ENCODE measurements at places on chromosomes 12 and 14.

DNA sequence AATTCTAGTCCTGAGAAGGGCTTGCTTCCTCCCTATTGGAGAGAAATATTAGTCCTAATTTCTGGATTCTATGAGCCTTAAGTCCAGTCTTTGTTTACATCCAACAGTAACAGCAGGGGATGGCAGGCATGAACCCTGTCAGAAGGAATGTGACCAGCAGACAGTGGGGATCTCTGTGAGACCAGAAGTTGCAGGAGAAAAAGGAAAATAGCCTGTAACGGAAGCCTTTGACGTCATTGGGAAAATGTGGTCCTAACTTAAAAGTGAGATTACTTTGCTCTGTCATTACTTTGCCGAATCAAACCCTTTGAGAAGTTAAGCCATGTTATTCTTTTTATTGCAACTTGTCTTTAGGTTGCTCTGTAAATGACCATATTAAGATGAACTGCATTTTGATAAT lies 218.2 kb upstream of the PRICKLE1 start:
- no peak for DNase-seq

DNA sequence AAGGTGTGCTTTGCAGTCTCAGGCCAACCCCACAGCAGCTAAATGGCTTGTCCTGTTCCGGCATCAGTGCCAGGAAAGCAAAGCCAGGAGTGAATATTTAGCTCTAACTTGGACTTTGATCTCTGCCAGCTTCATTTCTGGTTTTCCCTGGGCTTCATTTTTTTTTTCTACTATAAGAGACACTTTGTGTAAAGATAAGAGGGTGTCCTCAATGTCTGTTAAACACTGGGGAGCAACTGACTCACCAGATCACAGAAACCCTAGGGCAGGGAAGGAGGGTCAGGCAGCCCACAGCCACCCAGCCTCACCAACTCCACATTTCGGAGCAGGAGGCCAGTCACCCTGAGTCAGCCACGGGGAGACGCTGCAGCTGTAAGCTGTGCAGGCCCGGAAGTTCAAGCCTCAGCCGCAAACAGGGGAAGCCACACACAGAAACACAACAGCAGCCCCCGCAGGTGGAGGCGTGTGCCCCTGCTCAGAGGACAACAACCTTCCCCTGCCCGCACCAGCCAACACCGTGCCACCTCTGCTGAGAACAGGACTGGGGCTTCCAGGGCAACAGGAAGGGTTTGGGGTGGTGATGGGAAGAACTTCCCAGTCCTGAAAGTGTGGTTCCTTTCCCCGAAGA lies 6.3 kb downstream of the TNFRSF1A start:
- peak; percentile 94 for DNase-seq

DNA sequence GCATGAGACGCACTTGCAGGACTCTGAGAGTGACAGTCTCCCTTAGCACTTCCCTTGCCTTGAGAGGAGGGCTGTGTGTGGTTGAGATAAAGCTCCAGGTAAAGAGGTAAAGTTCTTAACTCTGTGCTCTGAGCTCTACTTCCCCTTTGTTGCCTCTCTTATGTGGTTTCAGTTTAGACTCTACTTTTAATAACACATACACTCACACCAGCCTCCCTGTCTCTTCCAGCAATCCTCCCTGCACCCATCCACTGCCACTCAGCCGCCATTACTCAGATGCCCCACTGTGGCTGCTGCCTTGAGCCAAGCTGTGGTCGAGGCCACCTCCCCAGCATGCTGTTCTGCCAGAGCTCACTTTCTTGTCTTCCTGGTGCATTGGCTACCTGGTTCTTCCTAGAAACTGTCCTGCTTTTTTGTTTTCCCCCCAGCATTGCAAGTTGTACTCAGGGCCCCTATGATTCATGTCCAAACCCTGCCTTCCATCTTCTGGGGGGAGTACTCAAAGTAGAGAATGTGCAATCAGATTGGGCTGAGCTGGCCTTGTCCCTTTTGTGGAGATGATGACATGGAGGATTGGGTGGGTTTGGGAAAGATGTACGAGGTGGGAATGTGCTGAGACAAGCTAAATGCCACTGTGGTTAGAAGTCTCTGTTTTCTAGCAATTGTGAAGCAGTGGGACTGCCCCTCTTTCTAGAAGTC lies 115.5 kb upstream of the PARP11 start:
- peak; percentile 17 for DNase-seq

- no peak for DNase-seq
Observed at GRCh38 chr14:68975667-68976066, 3.4 kb downstream of the ACTN1 start.

DNA sequence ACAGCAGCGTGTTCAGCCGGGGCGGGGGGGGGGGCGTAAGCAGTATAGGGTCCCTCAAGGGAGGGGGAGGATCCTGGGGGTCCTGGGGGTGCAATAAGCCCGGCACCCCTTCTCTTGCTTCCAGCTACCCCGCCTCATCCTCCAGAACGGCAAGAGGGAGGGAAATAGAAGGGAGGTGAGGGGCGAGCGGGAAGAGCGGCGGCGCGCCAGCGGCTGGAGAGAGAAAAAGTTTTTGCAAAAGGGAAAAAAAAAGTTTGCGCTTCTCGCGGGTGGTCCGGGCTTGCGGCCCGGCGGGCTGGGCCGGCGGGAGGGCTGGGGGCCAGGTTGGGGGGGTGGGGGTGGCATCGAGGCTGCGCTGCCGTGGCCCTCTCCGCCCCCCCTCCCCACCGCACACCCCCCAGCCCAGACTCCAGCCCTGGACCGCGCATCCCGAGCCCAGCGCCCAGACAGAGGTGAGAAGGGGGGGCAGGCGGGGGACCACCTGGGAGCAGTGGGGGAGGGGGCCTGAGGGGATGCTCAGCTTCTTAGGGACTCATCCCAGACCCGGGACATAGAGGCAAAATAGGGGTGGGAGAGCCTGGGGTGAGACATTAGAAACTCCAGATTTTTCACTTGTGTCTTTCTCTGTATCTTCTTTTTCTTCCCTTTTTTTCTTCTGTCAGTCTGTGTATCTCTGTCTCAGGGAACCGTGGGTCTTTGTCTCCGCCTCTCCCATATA lies at the start of gene GLI1:
Gene GLI1 (plus strand): TSS at position 36 of the 718 bp plus-strand sequence. CDS start 3,907 bp downstream, outside the sequence.
- no peak for DNase-seq

- no peak for DNase-seq
Observed at GRCh38 chr14:85519661-85520305, 10.2 kb upstream of the FLRT2 start.

- DNase-seq: no peak
Observed at GRCh38 chr12:32884962-32885361, 11.6 kb downstream of the PKP2 start.

- no peak for DNase-seq
Observed at GRCh38 chr12:16228067-16228466, 49.4 kb downstream of the SLC15A5 start.

DNA sequence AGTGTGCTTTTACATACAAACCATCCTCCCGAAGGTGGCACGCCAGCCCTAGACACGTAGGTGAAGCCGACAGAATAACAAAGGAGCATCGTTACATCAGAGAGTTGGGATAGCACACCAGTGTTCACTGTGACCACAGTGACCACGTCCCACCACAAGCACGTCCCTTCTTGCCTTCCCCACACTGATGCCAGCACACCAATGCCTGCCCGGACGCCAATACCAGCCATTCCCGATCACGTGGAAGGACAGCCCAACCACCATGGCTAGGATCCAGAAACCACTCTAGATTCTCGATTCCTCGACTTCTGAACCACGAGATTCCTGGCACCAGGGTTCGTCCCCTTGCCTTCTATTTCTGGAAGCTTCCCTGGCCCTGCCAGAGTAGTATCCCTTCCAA lies 48.0 kb upstream of the GPR68 start:
- peak; percentile 17 for DNase-seq

DNA sequence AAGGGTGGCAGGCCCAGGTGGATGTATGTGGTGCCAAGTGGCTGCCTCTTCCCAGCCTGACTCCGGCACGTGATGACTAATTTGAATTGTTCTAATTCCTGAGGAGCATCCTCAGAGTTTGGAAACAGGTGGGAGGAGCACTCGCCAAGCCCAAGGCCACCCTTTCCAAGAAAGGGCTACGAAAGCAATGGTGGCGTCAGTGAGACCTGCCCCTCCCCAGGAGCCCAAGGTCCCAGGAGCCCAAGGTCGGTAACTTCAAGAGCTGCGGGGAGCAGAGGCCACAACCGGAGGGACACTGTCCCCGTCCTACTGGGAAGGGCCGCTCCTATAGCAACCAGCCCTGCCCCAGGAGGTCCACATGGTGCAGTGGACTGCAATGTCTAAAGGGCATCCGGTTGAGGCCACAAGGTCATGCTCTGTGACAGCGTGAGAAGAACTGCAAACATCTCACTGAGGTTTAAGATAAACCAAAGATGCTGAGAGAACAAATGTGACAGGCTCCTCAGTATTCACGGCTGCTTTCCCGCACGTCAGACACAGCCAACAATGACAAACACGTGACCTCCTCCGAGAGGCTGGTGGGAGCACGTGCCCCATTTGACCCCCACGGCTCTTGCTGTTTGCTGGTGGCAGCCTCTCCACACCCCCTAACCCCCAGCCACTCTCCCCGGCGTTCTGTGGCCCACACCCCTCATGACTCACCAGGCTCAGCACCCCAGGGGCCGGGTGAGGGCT lies 79.6 kb downstream of the ITPK1 start:
- DNase-seq: peak; percentile 77

GRCh38 chr14:99790978-99791376 lies 2.2 kb upstream of the EML1 start:
- no peak for DNase-seq

- no peak for DNase-seq
Observed at GRCh38 chr12:126889501-126889900, 1377.5 kb upstream of the TMEM132C start.

DNA sequence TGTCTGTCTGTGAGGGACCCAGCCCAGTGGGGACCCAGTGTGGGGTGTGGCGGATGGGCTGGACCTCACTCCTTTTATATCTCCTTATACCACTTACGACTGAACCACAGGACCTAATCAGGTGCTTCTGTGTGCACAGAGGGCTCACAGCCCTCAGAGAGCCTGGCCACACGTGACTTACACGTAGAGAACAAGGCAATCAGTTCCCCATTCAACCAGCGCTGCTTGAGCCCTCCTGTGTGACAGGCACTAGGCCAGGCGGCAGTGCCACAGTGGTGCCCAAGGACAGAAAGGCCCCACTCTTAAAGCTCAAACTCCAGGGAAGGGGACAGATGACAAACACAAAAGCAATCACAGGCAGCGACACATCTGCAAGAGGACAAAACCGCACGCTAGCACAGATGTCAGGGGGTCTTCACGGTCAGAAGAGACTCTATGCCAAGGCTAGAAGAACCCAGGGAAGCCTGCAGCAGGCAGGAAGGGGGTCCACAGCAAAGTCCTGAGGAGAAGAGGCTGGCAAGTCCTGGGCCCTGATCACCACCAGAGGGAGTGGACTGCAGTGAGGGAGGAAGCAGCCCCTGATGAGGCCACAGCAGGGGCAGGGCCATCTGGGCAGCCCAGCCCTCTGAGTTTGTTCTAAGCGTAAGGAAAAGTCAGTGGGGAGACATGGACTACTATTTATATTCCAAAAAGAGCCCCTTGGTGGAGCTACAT lies 39.3 kb downstream of the SETD3 start:
- DNase-seq: peak; percentile 6

DNA sequence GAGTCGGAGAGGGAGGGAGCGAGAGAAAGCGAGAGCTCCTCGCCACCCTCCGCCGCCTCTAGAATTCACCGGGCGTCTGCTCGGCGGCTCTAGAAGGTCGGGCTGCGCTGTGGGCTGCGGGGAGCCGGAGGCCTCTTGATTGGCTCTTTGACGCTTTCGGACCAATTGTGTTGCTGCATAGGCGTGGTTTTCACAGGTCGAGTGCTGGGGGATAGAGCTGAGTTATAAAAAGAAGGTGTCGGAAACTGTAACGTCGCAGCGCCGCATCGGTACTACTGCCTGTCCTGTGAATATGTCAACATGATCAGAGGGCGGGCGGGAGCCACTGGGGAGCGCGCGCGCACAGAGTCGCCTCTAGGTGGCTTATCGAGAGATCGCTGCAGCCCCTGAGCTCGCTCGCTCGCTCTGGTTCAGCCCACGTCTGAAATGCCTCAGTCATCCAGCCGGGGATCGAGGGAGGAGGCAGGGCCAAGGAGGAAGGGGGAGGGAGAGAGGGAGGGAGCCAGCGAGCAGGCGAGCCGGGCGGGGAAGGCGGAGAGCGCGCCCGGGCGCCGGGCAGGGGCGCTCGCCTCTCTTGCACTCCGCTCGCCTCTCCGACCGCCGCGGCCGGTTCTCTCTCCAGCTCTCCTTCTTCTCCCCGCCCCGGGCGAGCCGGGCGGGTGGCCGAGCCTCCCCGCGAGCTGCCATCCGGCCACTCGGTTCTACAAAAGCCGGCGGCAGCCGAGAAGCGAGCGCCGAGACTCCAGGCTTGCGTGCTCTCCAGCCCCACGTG lies at the start of gene TBX3:
Gene TBX3 (minus strand): TSS at position 78 of the 772 bp plus-strand sequence. CDS start 975 bp downstream, outside the sequence.
- DNase-seq: peak; percentile 90

GRCh38 chr12:49550693-49551252 lies 11.9 kb downstream of the KCNH3 start:
- DNase-seq: no peak

DNA sequence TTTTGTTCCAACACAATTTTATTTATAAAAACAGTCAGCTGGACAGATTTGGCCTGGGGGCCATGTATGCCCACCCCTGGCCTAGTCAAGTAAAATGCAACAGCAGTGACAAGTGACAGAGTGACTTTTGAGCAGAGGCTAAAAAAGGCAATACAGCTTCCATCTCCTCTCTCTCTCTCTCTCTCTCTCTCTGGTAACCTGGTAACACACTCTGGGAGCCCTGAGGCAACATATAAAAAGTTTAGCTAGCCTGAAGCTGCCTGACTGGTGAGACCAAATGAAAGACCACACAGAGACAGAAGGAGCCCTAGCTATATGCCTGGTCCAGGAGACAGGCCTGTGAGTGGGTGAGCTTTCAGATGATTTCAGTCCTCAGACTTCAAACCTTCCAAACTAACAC lies 105.4 kb downstream of the DENND5B start:
- no peak for DNase-seq

DNA sequence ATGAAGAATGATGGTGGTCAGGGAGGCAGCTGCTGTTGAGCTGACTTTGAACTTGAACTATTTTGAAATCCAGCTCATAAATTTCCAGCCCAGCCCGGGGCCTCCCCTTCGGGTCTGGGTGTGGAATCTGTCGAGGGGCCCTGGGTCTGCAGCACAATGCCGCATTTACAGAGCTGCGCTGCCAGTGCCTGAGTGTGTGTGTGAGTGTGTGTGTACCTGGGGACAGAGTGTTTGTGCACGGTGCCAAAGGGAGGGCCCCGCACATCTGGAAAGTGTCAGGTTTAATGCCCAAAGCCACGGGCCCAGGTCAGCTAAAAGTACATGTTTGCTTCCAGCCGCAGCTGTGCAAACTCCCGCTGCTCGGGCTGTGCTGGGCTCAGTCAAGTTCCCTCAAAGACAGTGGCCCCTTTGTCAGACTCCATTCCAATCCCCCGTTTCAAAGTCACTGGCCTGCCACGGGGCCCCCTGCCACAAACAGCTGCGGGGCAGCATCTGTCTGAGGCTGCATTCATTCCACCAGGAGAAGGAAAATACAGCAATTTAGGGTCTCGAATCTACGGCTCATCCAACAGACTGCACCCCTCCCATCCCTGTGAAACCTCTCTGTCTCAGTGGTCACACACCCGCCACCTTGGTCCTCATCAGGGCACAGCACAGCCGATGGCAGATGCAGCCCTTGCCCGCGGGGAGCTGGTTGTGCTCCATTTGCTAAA lies 16.3 kb upstream of the RFLNA start:
- no peak for DNase-seq
